ENCODE measurements at places on chromosomes 2 and 18.
A peak's percentile ranks its signal among the peaks of the same experiment; 100 is the strongest.

GRCh38 chr2:100070078-100070477 lies 72.3 kb downstream of the AFF3 start:
- no peak for DNase-seq

DNA sequence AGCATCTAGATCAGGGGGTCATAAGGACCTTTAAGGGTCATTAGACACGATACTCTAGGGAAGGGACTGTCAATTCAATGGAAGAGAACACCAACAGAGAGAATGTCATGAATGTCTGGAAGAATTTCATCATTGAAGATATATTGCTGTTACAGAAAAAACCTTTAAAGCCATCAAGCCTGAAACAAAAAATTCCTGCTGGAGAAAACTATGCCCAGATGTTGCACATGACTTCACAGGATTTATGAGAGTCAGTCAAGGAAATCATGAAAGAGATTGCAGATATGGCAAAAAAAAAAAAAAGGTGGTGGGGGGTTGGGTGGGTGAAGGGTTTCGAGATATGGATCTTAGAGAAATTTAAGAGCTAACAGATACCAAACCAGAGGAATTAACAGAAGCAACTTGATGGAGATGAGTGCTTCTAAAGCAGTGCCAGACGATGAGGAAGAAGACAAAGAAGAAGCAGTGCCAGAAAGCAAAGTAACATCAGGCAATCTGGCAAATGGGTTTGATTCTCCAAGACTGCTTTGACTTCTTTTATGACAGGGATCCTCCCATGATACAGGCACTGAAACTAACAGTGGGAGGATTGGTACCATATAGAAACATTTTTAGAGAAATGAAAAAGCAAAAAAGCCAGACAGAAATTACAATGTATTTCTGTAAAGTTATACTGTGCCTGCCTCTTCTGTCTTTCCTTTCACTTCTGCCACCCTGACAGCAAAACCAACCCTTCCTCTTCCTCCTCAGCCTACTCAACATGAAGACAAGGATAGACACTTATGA lies 28.5 kb downstream of the MAP4K3 start:
- no peak for DNase-seq

DNA sequence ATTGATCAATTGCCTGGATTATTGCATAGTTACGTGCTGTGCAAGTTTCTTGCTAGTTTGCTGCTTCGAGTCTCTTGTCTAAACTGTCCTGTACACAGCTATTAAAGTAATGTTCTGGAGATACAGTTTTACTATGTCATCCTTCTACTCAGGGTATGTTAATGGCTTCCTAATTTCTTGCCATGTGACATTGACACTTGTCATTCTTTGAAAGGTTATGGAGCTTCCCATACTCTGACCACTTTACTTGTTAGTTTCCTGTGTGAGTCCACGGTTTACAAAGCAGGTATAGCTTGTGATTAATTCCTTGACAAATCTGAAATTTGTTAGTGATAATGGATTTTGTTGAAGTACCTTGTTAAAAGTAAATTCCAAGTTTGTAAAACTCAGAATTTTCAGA lies 80.5 kb downstream of the PHLPP1 start:
- no peak for DNase-seq

- no peak for DNase-seq
Observed at GRCh38 chr18:40099641-40100040, 1855.4 kb upstream of the PIK3C3 start.

DNA sequence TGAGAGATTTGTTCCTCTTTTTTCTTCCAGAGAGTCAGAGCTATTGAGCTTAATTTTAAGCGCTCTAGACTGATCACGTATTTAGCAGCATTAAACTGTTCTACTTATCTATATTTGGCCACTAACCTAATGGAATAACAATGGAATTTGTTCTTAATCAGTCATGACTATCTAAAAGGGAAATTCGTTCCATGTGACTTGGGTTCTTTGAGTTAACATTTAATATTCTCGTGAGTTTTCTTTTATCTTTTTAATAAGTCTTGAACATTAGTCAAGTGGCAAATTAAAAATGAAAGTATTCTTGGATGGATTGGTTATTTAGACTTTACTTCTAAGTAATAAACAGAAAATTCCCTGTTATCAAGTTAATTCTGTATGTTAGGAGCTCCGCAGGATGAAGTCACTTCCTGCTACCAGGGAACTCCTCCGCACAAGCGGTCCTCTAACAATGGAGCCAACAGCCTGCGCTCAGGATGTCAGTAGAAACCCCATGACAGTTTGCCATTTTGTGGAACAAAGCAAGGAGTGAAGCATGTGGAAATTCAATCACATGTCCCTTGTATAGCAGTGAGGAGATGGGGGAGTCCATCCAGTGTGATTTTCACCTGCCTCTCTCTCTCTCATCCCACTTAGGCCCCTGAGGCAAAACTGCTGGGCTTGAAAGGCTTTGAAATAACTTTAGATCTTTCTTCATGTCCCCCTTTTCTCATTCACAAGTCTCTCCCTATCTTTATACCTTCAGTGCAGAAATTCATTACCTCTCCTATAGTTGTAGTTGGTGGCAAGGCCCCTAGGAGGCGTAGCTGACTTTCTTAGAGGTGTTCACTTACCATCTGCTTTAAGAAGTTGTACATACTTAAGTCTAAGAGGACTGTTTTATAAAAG lies 138.1 kb downstream of the WDR7 start:
- peak; percentile 19 for DNase-seq

DNA sequence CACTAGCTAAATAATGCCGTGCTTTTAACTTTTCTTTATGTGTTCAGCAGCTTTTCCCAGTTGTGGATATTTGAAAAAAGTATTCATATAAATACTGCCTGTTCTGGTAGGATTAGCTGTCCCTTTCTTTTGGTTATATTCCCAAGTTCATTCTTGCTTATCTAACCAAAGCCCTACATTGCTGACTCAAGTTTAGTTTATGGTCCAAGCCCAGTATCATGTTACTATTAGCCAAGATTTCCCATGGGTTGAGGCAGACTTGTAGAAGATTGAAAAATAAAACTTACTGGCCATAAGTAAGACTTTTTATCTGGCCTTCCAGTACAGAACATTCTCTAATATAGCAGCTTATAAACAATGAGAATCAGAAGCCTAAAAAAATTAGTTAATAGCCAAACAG lies 49.7 kb upstream of the NFE2L2 start:
- no peak for DNase-seq

- DNase-seq, result no peak
Observed at GRCh38 chr2:138009622-138010021, 45.3 kb downstream of the HNMT start.

- DNase-seq, result no peak
Observed at GRCh38 chr2:187959821-187960220, 331.9 kb upstream of the GULP1 start.

- no peak for DNase-seq
Observed at GRCh38 chr2:6824962-6825361, 40.7 kb downstream of the CMPK2 start.

DNA sequence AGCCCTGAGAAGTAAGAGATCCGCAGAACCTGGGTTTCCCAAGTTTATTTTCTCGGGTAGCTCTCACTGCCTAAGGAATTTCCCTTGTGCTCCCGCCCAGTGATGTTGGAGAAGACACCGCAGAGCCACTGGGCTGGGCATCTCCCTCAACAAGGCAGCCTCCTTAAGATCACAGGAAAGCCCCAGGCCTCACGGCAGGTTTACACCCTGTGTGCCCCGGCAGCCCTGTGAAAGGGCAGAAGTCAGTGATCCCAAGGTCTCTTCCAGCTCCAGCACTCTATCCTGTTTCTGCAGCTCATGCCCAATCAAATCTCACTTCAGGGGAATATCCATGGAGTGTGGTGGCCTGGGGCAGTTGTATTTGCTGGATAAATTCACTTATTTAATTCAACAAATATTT lies 66.5 kb downstream of the ACTR2 start:
- no peak for DNase-seq

GRCh38 chr2:32008805-32009515 lies 1.8 kb downstream of the MEMO1 start:
- DNase-seq, result peak; percentile 26

DNA sequence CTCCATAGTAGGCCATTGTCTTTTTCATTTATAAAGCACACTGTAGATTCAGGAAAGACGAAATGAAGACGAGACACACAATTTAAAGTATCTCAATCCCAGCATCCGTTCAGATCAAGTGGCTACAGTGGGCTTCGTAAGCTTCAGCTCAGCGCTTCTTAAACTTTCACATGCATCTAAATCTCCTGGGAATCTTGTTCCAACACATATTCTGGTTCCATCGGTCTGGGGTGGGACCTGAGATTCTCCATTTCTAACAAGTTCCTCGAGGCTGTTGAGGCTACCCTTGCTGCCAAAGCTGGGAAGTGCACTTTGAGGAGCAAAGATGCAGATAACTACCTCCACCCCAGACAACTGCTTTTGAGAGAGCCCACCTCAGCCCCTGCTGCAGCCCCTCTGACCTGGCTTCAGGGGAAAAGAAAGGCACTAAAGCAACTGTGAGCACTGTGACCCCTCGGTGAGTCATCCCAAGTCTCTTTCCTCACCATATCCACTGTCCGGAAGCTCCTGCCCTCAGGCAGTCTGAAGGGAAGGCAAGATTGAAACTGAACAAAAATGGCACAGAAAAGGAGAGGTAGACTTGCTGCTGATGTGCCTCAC lies 201.1 kb upstream of the FBXO11 start:
- no peak for DNase-seq

DNA sequence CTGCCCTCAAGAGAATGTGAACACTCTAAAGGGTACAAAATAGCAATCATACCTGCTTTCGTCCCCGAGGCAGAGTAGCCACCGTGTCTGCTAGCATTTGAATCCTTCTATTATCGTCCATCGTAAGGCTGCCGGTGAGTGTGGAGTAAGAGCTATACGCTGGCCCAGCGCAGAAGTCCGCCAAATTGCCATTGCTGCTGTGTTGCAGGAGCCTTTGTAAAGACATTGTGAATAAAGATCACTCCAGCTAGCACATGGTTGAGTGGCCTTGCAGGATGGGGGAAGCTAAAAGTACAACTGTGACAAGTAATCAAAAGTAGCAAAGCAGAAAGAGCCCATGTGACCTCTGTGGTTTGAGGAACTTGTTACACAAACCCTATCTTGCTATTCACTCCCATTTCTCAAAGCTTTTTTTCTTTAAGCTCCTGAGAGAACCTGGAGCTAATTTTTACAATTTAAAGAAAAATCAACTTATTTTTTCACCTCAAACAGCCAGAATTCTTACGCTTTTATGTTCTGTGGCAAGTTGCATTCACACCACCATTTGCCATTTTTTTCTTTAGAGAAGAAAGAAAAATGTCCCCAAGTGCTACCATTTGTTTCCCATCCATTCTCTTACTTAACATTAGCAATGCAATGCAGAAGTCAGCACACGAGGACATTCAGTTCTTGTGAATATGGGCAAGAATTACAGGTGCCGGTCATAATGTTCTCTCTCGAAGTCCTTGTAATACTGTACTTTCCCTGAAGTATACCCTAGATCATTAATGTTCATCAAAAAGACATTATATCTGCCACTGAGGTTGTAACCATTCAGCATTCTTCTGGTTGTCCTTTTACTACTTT lies at the start of gene CYTIP:
CYTIP (minus strand) TSS at position 295 of the 846 bp plus-strand sequence; CDS start at position 226, 69 bp downstream.
- DNase-seq, result peak; percentile 45

- DNase-seq, result no peak
Observed at GRCh38 chr2:98915751-98916358, 20.2 kb downstream of the CRACDL start.

DNA sequence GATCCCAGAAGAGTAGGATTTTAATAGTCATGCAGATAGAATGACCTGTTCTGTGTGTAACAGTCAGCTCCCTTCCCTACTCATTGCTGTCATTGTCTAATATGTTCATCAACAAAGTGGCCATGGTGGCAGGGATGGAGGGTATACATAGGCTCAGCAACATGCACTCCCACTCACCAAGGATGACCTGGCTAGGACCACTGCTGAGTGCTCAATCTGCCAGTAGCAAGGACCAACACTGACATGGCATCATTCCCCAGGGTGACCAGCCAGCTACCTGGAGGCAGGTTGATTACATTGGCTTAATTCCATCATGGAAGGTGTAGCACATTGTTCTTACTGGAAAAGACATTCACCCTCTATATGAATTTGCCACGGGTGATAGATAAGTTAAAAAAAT lies 401.7 kb upstream of the CELF4 start:
- DNase-seq, result no peak

DNA sequence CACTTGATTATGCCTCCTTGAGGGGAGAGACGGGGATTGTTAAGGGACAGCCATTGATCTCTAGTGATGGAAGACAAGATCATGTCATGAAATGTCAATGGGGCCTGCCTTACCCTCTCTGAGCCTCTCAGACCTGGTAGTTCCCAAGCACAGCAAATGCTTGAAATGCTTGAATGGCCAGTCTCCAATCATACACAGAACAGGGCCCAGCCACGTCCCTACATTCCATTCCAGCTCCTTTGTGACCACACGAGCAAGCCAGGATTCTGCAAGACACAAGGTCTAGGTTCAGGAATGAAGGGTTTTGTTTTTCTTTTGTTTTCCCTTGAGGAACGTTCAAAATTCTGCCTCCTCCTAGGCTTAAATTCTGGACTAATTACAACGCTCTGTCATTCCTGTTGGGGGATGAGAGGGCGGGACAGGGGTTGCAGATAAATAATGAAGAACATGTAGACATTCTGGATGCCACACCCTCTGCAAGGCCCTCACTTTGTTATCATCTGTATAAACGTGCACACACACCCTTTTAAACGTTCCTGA lies 98.1 kb upstream of the YPEL5 start:
- no peak for DNase-seq

- no peak for DNase-seq
Observed at GRCh38 chr2:39069136-39069515, 51.7 kb downstream of the SOS1 start.

GRCh38 chr2:231786177-231786916 lies at the start of gene COPS7B:
Gene COPS7B, plus strand, starts transcription at chr2:231786445. Its CDS starts 2,126 bp downstream, at chr2:231788571.
- peak; percentile 89 for DNase-seq

- DNase-seq, result no peak
Observed at GRCh38 chr18:50748243-50749229, 71.3 kb downstream of the MRO start.

- DNase-seq, result no peak
Observed at GRCh38 chr2:88471083-88471942, 18.8 kb upstream of the FOXI3 start.

- DNase-seq, result no peak
Observed at GRCh38 chr2:190838492-190838910, 42.1 kb upstream of the GLS start.

DNA sequence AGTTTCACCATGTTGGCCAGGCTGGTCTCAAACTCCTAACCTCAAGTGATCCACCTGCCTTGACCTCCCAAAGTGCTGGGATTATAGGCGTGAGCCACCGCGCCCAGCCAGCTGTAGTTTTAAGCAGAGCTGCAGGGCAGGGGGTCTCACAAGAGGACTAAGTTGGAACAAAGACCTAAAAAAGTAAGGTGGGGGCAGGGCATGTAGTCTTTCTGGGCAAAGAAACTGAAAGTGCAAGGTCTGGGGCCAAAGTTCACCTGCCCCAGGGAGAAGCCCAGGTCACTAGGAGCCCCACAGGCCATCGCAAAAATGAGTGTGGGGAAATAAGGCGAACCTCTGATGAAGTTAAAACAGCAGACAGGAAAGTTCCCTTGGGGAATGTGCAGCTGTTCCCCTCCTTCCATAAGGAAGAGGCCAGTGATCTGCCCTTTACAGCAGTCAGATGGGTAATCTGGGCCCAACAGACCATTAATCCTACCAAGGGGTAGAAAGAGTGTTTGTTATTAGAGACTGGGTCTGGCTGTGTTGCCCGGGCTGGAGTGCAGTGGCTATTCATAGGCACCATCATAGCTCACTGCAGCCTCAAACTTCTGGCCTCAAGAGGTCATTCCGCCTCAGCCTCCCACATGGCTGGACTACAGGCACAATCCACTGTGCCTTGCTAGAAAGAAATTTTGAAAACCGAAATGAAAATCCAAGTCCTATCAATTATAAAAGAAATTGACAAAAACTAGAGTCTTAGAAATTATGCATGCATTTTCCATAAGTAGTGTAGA lies 2.8 kb downstream of the SCLY start:
- no peak for DNase-seq

- DNase-seq, result peak; percentile 75
Observed at GRCh38 chr2:8680822-8681760, 765 bp upstream of the ID2 start.
